Activated naive CD8-positive, alpha-beta T cell treated with anti-CD3 and anti-CD28 coated beads for 36 hours (primary cell): ENCODE measurements at places on chromosomes 1 and 21. TPM values are rescaled to one million over a fixed set of nuclear protein-coding genes. Genes with fewer than 3 reads are reported as not detected.
A peak's percentile ranks its signal among the peaks of the same experiment; 100 is the strongest.

DNA sequence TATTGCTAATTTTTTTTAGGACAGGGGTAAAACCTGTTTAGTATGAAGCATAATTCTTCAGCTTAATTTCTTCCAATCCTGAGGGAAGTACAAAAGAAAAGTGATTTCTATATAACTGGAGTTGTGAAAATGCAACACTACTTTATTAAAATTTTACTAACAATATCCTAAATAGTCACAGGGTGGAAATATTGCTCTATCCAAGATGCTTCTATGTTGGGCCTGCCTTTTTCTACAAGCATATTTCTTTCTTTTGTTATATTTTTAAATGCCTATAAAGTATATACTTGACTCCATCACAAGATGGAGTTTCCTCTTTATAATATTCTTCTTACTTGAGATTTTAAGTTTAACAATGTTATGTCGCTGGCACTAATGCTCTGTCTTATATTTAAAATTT, 37.9 kb downstream of the DTL start:
- H3K4me3 ChIP-seq = no peak overlapping the region
- peaks cover 45% of the 10 kb centered on the region for H3K36me3 ChIP-seq
- peaks cover 2% of the 10 kb centered on the region for H3K4me1 ChIP-seq
- no peak overlapping the region for H3K27ac ChIP-seq

- peaks cover 3% of the 10 kb centered on the region for H3K4me1 ChIP-seq
- no peak for DNase-seq
- peaks cover 2% of the 10 kb centered on the region for H3K36me3 ChIP-seq
- no peak overlapping the region for H3K27ac ChIP-seq
Measured at GRCh38 chr21:28899744-28900143, 92.9 kb downstream of the LTN1 start.

GRCh38 chr1:112507921-112508277, 866 bp upstream of the WNT2B start:
- no peak overlapping the region for H3K27ac ChIP-seq
- H3K27me3 ChIP-seq = peaks cover 51% of the 10 kb centered on the region
- H3K4me3 ChIP-seq = peak overlapping the region; percentile 66
- DNase-seq = peak; percentile 13
- H3K36me3 ChIP-seq = no peaks in the 10 kb centered on the region

GRCh38 chr1:177065430-177065829, 99.1 kb downstream of the ASTN1 start:
- H3K27me3 ChIP-seq = peaks cover 3% of the 10 kb centered on the region
- no peaks in the 10 kb centered on the region for H3K36me3 ChIP-seq
- H3K4me3 ChIP-seq = no peak overlapping the region
- no peak for DNase-seq
- no peaks in the 10 kb centered on the region for H3K4me1 ChIP-seq

- no peak for DNase-seq
- H3K4me1 ChIP-seq = peaks cover 11% of the 10 kb centered on the region
- peaks cover 7% of the 10 kb centered on the region for H3K36me3 ChIP-seq
- no peak overlapping the region for H3K27ac ChIP-seq
Measured at GRCh38 chr1:173190101-173190936, 16.8 kb downstream of the TNFSF4 start.

DNA sequence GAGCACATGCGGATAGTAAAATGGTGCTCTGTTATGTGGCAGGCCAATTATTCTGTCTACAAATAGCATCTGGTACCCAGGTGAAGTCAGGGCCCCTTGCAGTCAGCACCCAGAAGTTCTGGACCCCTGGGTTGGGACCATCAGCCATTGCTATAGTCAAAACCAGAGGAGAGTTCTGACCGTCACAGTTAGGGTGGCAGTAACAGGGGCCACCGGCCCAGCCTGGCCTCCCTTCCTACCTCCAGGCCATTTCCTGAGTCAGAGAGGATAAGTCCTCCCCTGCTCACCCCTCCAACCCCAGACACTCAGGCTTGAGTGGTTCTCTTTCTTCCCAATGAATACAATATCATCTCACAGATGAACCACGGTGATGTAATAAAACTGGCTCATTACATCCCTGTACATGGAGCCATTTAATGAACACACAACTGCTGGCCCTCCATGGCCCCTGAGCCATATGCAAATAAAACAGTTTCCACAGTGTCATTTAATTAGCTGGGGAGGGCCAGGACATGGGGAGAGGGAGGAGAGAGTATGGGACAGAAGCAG, 673.6 kb downstream of the MATN1 start:
- DNase-seq = no peak
- no peaks in the 10 kb centered on the region for H3K36me3 ChIP-seq
- H3K4me3 ChIP-seq = no peak overlapping the region
- H3K27me3 ChIP-seq = peaks cover 25% of the 10 kb centered on the region

Gene HES4
- 0.93 TPM for total RNA-seq

- no peak for DNase-seq
- H3K27me3 ChIP-seq = no peaks in the 10 kb centered on the region
- no peak overlapping the region for H3K27ac ChIP-seq
- peaks cover 15% of the 10 kb centered on the region for H3K4me1 ChIP-seq
Measured at GRCh38 chr1:44012404-44012803, 18.9 kb downstream of the SLC6A9 start.

DNA sequence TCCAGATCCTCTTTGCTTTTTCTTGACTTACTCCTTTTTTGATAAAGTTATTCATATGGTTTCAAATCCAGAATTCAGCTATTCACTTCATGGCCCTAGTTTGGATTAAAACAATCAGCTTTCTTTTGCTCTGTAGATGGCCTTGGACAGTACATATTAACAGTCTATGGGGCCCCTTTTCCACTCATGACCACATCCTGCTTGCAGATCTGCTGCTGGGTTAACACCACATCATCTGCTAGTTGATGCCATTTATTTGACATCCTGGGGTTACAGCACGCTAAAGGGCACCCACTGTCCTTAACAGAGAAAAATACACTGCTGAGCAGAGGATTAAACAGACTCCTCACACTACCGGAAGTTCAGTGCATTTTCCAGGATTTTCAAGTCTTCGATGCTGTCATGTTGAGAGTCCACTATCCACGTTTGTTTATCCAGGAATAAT, 941 bp upstream of the IFI16 start:
- H3K27me3 ChIP-seq = no peaks in the 10 kb centered on the region
- peak; percentile 71 for DNase-seq
- H3K4me1 ChIP-seq = peaks cover 44% of the 10 kb centered on the region
- H3K36me3 ChIP-seq = peaks cover 59% of the 10 kb centered on the region
- peak overlapping the region; percentile 95 for H3K27ac ChIP-seq

Gene LRRN2
- total RNA-seq = not detected

Gene ARHGEF19
- 4.4 TPM for total RNA-seq

Gene GSTM3
- 25.4 TPM for total RNA-seq

- H3K27me3 ChIP-seq = peaks cover 7% of the 10 kb centered on the region
- H3K4me1 ChIP-seq = no peaks in the 10 kb centered on the region
- no peak overlapping the region for H3K27ac ChIP-seq
- DNase-seq = no peak
- no peaks in the 10 kb centered on the region for H3K36me3 ChIP-seq
Measured at GRCh38 chr1:240149484-240150094, 57.9 kb downstream of the FMN2 start.

Gene EDN2
- not detected for total RNA-seq

- H3K4me3 ChIP-seq = no peak overlapping the region
- no peak overlapping the region for H3K27ac ChIP-seq
- H3K27me3 ChIP-seq = peaks cover 14% of the 10 kb centered on the region
- DNase-seq = no peak
- H3K36me3 ChIP-seq = no peaks in the 10 kb centered on the region
- H3K4me1 ChIP-seq = no peaks in the 10 kb centered on the region
Measured at GRCh38 chr1:110565565-110565964, 40.6 kb downstream of the KCNA2 start.

- H3K36me3 ChIP-seq = no peaks in the 10 kb centered on the region
- DNase-seq = no peak
- peaks cover 6% of the 10 kb centered on the region for H3K27me3 ChIP-seq
- H3K27ac ChIP-seq = no peak overlapping the region
Measured at GRCh38 chr21:30340714-30341573, 3.5 kb upstream of the KRTAP27-1 start.

- H3K27ac ChIP-seq = peak overlapping the region; percentile 38
- no peak for DNase-seq
Measured at GRCh38 chr1:167697667-167698141, 24.1 kb upstream of the MPZL1 start.

Gene SHISA4
- total RNA-seq = not detected

- H3K4me1 ChIP-seq = no peaks in the 10 kb centered on the region
- H3K27ac ChIP-seq = no peak overlapping the region
- H3K4me3 ChIP-seq = no peak overlapping the region
- H3K36me3 ChIP-seq = no peaks in the 10 kb centered on the region
Measured at GRCh38 chr1:56541408-56541807, 38.0 kb downstream of the PLPP3 start.

- H3K27ac ChIP-seq = no peak overlapping the region
- peaks cover 7% of the 10 kb centered on the region for H3K27me3 ChIP-seq
- H3K36me3 ChIP-seq = no peaks in the 10 kb centered on the region
- DNase-seq = no peak
- no peaks in the 10 kb centered on the region for H3K4me1 ChIP-seq
Measured at GRCh38 chr1:22263359-22263758, 120.5 kb upstream of the WNT4 start.
